ENCODE measurements at places on chromosomes 5 and 9.

GRCh38 chr9:129875687-129876395 lies 40.6 kb downstream of the USP20 start:
- no peak for DNase-seq

GRCh38 chr5:159781626-159782157 lies 134.6 kb upstream of the ADRA1B start:
- no peak for DNase-seq

DNA sequence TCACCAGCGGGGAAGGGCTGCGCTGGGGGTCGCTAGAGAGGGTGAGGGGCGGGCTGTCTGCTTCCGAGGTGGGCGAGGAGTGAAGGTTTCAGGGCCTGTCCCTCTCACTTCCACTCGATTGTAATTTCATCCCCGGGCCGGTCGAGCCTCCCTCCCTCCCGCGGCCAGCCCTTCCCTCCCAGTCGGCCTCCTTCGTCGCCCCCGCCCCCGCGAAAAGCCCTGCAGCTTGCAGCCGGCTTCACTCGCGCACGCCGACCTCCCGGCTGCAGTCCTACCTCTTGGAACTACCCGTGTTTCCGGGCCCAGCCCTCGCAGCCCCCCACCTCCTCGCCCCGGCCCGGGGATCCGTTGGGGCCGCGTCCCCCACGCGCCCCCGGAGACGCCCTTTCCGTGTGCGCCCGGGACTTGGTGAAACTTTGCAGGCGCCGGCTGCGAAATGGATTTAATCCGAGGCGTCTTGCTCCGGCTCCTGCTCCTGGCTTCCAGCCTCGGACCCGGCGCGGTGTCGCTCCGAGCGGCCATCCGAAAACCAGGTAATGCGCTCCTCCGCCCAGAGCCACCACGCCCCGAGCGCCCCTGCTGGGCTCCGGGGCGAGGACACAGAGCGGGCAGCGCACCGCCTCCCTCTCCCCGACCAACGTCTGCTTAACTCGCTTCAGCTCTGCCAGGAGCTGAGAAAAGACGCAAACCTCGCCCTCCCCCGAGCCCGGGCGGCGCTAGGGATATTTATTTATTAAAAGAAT lies at the start of gene EGFLAM:
TSS of gene EGFLAM (plus strand) at position 241 of the 743 bp plus-strand sequence. CDS start at position 437, 196 bp downstream.
- peak; percentile 12 for DNase-seq

GRCh38 chr5:6582507-6583048 lies 50.3 kb downstream of the NSUN2 start:
- DNase-seq: no peak

DNA sequence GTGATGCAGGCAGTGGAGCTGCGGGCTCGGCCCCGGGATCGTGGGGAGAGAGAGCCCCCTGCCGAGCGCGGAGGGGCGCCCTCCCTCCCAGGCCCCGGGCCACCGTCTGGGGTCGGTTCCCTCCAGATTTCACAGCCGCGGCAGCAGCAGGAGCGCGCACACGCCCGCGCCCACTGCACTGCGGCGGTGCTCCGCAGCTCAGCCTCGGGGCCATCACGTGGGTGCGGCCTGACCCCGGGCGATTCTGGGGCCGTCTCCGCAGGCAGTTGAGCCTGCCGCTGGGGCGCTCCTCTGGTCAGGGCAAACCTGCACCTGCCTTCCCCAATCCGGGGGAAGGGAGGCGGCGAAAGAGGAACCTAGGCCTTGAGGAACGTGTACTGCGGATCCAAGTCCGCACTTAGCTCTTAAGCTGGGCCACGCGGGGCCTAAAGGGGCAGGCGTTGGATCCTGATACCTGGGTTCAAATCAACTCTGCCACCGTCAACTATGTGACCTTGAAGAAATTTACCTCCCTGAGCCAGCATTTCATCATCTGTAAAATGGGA lies 9.4 kb upstream of the DELE1 start:
- peak; percentile 34 for DNase-seq

- DNase-seq: no peak
Observed at GRCh38 chr5:43785198-43785597, 182.2 kb downstream of the NNT start.

GRCh38 chr5:99061299-99061698 lies 132.5 kb upstream of the CHD1 start:
- no peak for DNase-seq

- peak; percentile 97 for DNase-seq
Observed at GRCh38 chr5:128538250-128539037, 399 bp upstream of the FBN2 start.

- DNase-seq: no peak
Observed at GRCh38 chr5:126591549-126591948, 3.5 kb downstream of the ALDH7A1 start.

DNA sequence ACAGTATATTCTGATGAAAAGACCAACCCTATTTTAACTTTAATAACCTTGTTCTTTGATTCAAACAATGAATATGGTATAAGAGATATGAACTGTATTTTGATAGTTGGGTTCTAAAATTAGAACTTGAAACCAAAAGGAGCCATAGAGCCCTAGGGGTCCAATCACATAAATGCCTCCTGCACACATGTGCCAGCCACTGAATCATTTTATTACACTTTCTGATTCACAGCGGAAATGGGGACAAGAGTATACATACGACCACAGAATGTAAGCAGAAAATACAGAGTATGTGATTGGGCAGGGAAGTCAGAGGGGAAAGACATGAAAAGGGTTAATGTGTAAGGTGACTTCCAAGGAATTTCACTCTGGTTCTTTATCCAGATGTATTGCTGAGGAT lies 1000.2 kb downstream of the NR2F1-AS1 start:
- DNase-seq: peak; percentile 3

DNA sequence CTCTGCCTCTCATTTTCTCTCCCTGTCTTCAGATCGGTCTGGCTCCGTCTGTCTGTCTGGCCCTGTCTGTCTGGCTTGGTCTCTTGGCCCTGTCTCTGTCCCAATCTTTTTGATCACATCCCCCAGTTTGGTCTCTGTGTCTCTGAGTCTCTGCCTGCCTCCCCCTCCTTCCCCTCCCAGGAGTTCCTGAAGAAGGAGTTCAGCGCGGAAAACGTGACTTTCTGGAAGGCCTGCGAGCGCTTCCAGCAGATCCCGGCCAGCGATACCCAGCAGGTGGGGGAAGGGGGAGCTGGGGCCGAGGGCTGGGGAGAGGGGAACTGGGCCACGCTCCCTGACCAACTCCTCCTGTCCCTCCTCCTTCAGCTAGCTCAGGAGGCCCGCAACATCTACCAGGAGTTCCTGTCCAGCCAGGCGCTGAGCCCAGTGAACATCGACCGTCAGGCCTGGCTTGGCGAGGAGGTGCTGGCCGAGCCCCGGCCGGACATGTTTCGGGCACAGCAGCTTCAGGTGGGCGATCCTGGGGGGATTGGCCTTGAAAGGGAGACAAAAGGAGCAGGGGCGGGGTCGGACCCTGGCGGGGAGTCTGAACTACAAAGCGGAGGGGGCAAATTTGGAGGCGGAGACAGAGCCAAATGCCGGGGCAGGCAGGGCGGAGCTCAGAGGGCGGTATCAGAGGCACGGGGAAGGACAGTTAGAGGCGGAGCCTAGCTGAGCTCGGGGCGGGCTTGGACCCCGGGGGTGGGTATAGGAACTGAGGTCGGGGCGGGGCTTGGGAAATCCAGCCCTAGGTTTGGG lies 9.0 kb downstream of the RGS14 start:
- peak; percentile 88 for DNase-seq

DNA sequence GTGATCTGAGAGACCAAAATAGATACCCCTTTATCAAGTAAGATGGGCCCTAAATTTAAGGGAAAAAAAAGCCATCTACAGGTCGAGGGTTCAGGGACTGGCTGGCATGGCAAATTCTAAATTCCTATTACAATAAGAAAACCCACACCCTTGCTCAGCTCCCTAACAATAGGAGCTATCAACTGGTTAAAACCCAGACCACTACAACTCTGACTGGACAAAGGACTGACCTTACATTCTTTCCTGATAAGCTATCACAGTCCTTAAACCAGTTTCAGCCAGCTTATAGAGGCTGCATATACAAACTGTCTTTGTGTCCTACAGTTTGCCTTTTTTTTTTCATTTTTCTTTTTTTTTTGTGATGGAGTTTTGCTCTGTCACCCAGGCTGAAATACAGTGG lies 803.6 kb downstream of the NR2F1-AS1 start:
- no peak for DNase-seq
